ENCODE measurements at places on chromosomes 11 and 22.
A peak's percentile ranks its signal among the peaks of the same experiment; 100 is the strongest.

- no peak for DNase-seq
Measured at GRCh38 chr11:5486421-5486820, 2.1 kb upstream of the OR52D1 start.

DNA sequence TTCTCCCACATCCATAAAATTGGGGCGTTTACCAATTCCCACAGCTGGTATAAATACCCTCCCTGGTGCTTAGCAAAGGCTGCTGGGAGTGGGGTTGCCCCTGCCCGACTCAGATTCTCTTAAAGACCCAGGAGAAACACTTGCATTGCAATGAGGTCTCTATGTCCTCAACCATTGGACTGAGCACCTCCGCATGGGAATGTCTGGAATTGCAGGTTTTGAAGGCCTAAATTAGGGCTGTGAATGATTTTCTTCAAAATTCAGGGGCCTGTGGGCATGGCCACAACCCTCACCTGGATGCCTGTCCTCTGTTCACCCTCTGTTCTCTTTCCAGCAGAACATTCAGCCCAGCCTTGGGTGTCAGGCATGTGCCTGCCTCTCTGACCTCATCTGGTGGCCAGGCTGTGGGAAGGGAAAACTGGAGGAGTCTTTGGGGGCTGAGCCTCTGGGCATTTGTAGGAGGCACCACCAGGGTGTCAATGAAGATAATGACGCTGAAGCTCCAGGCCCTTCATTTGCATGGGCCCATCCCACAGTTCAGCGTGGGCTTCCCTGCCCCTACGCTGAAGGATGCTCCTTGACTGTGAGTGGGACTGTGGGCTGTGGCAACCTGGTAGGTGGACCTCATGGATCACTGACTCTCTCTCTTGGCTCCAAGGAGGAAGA, 52.7 kb upstream of the MYEOV start:
- no peak for DNase-seq

DNA sequence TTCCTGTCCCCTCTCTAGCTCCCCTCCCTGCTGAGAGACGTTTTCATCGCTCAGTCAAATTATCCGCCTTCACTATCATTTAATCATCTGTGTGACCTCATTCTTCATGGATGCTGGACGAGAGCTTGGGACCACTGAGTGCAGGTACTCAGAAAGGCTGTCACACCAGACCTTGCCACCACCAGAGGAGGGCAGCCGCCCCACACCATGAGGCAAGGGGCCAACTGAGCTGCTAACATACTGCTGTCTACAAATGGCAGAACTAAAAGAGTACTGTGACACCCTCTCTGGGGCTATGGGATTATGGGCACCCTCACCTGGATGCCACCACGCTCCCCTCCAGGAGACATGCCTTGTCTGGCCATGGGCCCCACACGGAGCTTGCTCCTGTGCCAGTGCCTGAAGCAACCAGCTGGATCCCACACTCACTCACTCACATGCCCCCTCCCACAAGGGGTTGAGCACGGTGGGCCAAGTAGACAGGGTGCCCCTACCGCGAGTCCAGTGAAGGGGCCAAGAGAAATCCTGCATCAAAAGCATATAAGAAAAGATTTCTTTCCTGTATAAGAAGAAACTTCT, 670.0 kb upstream of the CCDC90B start:
- no peak for DNase-seq

DNA sequence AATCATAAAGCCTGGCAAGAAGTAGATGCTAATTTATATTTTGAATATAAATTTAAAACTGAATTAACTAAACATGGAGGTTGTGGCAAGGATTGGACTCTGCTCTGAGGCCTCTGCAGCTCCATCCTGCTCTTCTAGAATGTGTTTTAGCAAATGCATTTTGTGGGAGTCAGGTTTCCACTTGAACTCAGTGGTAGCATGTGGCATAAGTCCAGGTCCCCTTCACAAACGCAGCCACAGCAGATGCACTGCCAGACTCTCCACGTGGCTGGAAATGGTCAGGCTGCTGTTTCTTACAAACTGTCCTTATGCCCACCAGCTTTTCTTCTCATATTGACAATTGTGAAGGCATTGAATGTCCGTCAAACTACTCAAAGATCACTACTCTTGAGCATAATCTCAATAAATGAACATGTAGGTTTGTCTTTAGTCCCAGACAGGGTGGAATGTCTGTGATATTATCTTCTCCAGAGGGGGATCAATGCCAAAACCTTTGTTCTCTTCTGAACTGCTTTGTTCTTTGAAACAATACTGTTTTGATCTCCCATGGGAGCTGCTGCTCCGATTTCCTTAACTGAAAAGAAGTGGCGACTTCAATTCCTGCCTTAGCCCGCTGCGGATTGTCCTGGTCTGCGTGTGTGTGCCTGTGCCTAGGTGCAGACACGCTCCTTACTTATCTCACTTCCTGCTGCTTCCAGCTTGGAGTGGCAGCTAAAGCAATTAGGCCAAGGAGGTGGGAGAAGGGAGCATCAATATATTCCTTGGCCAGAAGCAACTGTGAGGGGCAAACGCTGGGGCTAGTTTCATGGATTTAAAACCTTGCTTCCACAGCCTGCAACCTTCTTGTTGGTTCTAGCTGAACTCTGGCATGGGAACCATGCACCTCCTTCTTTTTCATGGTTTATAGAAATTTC, 24.2 kb downstream of the EIF4G2 start:
- peak; percentile 24 for DNase-seq

DNA sequence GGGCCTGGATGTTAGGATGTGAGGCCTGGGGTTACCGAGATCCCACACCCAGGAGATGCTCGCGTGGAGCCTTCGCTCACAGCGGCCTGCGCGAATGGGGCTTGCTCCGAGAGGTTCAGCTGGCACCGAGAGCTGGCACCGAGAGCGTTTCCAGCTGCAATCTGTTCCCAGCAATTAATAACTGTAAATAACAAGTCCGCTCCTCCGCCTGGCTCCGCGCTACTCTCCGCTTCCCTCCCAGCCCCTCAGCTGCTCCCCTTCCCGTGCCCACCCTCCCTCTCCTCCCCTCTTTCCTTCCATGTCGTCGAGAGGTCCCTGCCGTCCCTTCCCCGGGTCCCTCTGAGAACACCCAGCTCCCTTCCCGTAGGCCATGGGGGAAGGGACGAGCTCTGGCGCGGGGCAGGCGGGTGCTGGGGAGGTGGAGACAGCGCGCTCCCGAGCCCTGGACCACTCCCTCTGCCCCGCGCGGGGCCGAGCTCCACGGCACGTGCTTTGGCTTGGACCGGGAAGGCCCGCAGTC, 110.8 kb downstream of the WNT7B start:
- no peak for DNase-seq

GRCh38 chr11:78138694-78139421, 568 bp downstream of the ALG8 start:
- DNase-seq, result peak; percentile 37

DNA sequence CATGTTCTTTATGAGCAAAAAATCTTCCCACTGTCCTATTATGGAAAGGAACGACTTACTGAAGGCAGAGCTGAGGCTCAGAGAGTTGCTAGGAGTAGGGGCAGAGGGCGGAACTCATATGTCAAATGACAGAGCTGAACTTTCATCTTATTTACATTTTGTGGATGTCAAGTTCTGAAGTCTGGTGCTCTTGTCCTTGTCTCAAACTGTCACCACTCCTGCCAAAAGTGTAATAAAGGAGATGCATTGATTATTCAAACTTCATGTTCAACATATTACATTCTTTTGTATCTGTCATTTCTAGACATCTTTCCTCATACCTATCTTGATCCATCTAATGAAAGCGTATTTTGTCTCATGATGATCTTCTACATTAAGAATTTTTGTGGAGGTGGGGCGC, 57.1 kb upstream of the C11orf87 start:
- no peak for DNase-seq

DNA sequence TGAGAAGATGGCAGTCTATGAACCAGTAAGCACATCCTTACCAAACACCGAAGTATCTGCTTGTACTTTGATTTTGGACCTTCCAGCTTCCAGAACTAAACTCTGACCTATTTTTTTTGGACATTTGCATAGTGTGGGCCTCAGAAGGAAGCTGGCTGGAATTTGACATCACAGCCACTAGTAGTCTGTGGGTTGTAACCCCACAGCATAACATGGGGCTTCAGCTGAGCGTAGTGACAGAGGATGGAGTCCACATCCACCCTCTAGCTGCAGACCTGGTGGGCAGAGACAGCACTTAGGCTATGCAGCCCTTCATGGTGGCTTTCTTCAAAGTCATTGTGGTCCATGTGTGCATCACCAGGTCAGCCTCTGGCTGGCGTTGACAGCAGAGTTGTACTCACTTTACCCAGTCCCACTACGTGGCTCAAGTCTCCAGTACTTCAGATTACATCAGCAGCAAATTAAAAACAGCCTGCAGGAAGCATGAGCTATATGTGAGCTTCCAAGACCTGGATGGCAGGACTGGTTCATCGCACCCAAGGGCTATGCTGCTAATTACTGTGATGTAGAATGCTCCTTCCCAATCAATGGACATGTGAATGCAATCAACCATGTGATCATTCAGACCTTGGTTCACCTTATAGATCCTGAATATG, 58.6 kb upstream of the VPREB1 start:
- no peak for DNase-seq

DNA sequence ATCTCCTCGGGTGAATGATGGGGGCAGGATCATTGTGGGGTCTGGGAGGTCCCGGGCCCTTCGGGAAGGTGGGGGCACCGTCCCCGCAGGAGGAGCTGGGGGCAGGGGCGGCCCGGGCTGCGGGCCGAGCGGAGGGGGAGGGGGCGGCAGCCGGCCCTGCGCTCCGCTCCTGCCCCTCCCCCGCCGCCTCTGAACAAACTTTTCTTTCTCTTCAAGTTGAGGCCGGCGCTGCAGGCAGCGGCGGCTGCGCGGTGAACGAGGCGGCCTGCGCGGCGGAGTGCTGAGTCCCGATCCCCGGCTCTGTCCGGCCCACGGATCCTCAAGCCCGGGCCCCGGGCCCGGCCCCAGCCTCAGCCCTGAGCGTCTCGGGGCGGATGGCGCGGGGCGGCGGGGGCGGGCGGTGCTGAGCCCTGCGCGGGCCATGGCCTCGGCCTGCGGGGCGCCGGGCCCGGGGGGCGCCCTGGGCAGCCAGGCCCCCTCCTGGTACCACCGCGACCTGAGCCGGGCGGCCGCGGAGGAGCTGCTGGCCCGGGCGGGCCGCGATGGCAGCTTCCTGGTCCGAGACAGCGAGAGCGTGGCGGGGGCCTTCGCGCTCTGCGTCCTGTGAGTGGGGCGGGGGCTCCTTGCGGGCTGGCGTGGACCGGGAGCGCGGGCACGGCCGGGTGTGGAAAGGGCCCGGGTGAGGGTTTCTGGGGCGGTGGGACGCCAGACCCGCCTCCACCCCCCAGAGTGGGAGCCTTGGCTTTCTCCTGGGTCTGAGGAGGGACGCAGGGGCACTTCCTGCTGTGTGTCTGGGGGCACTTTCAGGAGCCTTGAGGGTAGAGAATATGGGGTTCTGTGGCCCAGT, at the start of gene INPPL1:
Gene INPPL1 (plus strand): TSS at position 204 of the 847 bp plus-strand sequence. CDS start 218 bp downstream, at position 422.
- DNase-seq, result peak; percentile 54

DNA sequence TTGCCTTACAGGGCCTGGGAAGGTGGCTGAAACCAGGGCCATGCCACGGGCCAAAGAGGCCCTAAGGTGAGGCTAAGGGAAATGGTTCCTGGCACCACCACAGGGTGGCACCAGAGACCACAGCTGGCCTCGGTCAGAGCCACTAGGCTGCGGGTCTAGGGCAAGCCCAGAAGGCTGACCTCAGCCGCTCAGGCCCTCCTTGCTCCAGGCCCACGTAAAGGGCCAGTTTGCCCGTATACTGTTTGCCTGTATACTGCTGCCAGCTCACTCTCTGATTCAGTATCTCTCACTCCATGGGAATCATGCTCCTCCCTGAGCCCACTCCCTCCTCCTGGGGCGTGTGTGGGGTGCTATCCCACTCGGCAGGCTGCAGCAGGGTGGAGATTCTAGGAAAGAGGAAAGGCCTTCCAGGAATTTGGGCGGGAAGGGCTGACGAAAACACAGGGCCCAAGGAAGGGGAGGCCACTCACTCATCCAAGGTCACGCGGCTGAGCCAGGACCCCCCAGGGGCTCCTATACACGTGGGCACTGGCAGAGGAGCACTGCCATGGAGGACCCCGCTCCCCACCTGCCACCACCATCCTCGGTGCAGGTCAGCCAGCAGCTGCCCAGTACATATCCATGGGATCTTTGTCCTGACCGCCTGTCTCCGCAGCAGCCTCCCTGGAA, 62.4 kb downstream of the NECTIN1 start:
- DNase-seq, result peak; percentile 64

- peak; percentile 41 for DNase-seq
Measured at GRCh38 chr11:118437208-118438125, 1.2 kb downstream of the KMT2A start.

GRCh38 chr11:123594188-123594901, 60.1 kb downstream of the SCN3B start:
- DNase-seq, result no peak

- no peak for DNase-seq
Measured at GRCh38 chr11:102272047-102272824, 45.0 kb upstream of the BIRC3 start.

- peak; percentile 85 for DNase-seq
Measured at GRCh38 chr11:65425105-65425970, 2.7 kb downstream of the NEAT1 start.

DNA sequence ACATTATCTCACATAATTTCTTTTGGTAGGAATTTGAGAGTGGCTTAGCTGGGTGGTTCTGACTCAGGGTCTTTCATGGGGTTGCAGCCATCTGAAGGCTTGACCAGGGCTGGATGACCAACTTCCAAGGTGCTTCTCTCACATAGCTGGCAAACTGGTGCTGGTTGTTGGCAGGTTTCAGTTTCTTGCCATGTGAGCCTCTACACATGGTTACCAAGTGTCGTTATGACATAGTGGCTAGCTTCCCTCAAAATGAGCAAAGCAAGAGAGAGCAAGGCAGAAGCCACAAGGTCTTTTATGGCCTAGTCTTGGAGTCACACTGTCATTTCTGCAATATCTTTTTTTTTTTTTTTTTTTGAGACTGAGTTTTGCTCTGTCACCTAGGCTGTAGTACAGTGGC, 4.2 kb upstream of the TFIP11 start:
- no peak for DNase-seq

- DNase-seq, result no peak
Measured at GRCh38 chr11:93613231-93613831, 48.2 kb upstream of the CEP295 start.

DNA sequence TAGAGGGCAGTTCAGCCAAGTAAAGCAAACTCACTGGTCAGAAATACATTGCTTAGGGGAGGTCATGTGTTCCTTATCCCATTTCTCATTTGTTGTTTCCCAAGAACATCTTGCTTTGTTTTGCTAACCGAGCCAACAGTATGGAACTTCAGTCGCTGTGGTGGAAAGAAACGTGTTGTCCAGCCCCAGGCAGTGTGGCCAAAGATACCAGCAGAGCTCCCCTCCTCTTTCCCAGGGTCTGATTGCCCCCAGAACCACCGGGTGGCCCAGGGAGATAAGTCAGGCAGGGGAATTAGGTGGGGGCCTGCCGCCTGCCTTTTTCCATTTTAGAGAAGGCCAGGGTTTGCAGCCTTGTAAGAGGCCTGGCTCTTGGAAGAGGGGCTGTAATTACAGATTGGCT, 98.7 kb upstream of the CRYBB3 start:
- DNase-seq, result peak; percentile 34
